ENCODE measurements at places on chromosomes 12 and 14.

GRCh38 chr14:93714605-93715004 is 73.7 kb downstream of the PRIMA1 start:
- no peak for DNase-seq

- DNase-seq = no peak
These were observed 61.6 kb upstream of the GNPNAT1 start for GRCh38 chr14:52852810-52853521.

DNA sequence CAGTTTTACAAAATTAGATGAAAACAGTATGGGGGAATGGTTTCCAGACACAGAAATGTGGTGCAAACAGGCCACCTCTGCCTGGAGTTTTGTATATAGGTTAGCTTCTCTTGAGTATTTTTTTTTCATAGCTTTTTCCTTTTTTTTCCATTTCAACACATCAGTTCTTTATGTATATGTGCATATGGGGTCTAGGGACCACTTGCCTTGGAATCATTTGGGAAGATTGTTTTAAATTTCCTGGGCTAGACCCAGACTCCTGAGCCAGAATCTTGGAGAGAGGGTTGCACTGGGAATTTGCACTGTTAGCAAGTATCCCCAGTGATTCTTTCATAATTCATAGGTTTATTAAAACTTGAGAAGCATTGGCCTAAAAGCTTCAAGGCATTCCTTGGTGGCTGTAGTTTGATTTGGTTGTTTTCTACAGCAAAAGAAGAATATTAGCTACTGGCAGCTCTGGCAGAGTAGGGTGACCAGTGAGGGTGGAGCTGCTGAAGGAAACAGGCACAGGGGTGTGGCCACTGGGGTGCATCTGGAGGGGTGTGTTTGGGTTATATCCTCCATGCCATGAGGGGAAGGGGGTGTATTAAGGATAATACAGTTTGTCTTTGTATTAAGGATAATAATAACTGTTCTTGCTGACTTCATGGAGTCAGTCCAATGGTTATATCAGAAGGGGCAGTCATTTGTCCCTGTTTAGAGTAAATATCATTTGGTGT is 22.8 kb downstream of the PPP1R36 start:
- DNase-seq = no peak

GRCh38 chr14:51895375-51895774 is 35.0 kb downstream of the GNG2 start:
- no peak for DNase-seq

DNA sequence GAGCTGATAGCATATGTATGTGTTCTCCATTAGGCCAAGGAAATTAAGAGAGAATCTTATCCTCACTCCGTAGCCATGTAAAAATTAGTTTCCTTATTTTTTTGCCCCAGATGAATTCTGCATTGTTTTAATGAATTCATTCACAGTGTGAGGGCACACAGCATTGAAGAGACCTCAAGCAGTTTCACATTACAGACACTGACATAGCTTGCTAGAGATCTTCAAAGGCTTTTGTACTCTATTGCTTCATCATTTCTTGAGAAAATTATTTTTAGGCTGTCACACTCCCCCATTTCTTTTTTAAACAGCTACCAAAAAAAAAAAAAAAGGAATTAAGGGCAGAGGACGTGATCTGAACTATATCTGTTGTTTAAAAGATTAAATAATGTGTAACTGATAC is 251.1 kb downstream of the BCAT1 start:
- DNase-seq = no peak

DNA sequence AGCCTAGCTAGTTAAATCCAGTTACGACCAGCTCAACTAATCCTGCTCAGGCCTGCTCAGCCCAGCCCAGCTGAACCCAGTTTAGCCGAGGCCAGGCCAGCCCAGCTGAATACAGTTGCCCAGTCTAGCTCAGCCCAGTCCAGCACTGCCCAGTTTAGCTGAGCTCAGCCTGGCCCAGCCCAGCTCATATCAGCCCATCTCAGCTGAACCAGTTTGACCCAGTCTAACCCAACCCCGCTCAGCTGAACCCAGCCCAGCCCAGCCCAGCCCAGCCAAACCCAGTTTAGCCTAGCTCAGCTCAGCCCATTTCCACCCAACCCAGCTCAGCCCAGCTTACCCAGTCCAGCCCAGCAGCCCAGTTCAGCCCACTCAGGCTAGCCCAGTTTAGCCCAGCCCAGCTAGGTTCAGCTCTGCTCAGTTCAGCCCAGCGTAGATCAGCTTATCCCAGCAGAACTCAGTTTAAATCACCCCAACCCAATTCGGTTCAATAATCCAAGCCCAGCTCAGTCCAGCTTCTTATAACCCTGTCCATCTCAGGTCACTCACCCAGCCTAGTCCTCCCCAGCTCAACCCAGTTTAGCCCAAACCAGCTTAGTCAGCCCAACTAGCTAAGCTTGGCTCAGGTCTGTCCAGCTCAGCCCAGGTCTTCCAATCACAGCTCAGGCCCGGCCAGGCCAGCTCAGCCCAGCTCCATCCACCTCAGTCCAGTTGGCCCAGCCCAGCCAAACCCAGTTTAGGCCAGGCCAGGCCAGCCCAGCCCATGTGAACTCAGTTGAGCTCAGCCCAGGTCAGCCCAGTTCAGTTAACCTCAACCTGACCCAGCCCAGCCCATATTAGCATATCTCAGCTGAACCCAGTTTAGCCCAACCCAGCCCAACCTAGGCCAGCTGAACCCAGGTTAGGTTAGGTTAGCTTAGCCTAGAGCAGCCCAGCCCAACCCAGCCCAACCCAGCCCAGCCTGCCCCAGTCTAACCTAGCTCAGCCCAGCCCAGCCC is 76.7 kb downstream of the TMEM121 start:
- no peak for DNase-seq

DNA sequence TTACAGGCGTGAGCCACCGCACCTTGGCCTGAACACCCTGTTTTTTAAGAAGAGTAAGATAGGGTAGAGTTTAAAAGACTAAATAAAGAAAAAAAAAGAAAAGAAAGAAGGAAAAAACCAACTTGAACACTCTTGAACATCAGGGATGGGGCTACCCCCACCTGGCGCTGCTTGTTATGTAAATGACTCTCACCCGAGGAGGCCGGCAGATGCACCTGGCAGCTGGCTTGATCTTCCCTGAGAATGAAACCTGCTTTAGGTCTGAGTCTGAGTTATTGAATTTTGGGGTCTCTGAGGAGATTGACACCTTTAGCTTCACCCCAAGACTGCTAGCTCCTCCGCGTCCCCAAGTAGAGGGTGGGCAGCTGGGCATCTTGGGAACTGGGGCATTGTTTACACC is 15.5 kb upstream of the MEG3 start:
- DNase-seq = no peak

- no peak for DNase-seq
These were observed 524.1 kb downstream of the LRFN5 start for GRCh38 chr14:42130815-42131214.
